ENCODE measurements at places on chromosomes 12 and 14.

DNA sequence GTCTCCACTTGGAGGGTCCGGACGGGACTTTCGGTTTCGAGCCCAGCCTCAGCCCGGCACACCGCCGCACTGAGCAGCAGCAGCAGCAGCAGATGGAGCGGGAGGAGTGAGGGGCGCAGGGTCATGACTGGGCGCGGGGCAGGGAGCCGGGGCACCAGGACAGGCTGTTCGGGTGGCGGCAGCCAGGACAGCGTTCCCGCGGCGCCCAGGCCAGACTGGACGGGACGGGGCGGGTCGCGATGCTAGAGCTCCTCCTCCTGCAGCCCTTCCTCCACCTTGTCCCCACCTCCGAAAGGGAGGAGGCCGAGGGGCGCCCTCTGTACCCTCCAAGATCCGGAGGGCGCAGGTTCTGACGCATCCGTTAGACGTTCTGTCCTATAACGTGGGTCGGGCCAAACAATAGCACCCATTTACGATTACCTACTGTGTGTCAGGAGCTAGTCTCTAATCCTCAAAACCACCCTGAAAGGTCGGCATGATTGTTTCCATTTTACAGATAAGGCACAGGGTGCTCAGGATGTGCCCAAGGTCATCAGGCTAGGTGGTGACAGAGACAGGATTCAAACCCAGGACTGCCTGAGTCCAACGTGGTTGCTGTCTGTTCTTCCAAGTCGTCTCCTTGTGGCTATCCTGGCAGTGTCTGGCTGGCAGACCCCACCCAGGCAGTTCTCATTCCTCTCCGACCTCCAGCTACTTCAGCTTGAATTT is at the start of gene FKBP11:
Gene FKBP11 (minus strand): TSS at position 189 of the 708 bp plus-strand sequence. CDS start 64 bp downstream, at position 125.
- DNase-seq = peak; percentile 15

- DNase-seq = no peak
These were observed 614.9 kb downstream of the SLC16A7 start for GRCh38 chr12:60210756-60211155.

GRCh38 chr12:19945559-19946435 is 422.5 kb upstream of the PDE3A start:
- no peak for DNase-seq

DNA sequence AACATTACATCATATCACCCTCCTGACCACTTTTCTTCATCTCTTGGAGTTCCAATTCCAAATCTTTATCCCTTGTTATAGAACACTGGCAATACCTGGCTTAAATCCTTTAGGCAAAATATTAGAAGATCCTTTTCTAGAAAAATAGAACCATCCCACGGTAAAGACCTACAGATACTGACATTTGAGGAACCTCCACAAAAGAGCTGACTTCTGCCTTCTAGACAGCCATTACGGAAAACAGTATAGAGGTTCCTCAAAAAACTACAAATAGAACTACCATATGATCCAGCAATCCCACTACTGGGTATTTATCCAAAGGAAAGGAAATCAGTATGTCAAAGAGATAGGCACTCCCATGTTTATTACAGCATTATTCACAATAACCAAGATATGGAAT is 241.7 kb upstream of the AMIGO2 start:
- DNase-seq = no peak

DNA sequence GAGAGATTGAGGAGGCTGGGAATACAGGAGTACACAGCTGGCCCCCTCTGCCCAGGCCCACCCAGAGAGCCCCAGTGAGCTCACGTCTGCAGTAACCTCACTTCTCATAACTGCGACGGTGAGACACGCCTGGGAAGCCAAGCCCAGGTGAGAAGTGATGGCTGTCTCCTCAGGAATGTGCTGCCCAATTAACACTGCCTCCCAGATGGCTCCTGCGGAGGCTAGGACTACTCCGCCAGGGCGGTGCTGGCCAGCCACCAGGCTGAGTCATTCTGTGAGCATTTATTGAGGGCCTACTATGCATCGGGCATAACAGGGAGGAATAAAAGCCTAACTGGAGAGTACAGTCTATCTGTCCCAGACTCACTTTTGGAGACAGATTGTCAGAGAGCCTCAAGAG is 9.3 kb upstream of the TMEM106C start:
- no peak for DNase-seq

DNA sequence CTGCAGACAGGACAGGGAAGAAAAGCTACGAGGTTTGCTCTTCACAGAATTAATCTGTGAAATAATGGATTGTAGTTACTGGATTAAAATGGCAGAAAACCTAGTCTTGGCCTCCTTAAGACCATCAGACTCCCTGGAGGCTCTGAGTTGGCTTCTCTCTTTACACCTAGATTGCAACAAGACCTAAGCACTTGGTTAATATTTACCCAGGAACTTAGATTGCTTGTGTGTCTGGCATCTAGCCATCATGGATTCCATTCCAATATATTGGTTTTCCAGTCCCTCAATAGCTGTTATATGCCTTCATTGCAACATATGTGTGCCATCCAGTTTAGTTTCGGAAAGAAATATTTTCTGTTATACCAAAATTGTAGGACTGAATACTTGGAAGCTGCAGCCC is 1.9 kb upstream of the GTF2A1 start:
- no peak for DNase-seq
